ENCODE measurements at places on chromosomes 3 and 15.

- no peak for DNase-seq
These were observed 48.1 kb downstream of the SETMAR start for GRCh38 chr3:4351164-4351855.

GRCh38 chr3:60674870-60675269 is 576.4 kb downstream of the FHIT start:
- DNase-seq, result no peak

- DNase-seq, result no peak
These were observed 21.0 kb downstream of the ZNF385D start for GRCh38 chr3:21729888-21730459.

GRCh38 chr3:138360869-138361525 is 12.6 kb downstream of the MRAS start:
- DNase-seq, result no peak

- DNase-seq, result peak; percentile 6
These were observed 1.7 kb upstream of the POC1A start for GRCh38 chr3:52155912-52156311.

- no peak for DNase-seq
These were observed 1.6 kb upstream of the LRRC31 start for GRCh38 chr3:169871129-169871886.

- DNase-seq, result no peak
These were observed 18.5 kb downstream of the PLA2G4E start for GRCh38 chr15:42002333-42002732.

- no peak for DNase-seq
These were observed 27.0 kb downstream of the OPA1 start for GRCh38 chr3:193620057-193620456.

DNA sequence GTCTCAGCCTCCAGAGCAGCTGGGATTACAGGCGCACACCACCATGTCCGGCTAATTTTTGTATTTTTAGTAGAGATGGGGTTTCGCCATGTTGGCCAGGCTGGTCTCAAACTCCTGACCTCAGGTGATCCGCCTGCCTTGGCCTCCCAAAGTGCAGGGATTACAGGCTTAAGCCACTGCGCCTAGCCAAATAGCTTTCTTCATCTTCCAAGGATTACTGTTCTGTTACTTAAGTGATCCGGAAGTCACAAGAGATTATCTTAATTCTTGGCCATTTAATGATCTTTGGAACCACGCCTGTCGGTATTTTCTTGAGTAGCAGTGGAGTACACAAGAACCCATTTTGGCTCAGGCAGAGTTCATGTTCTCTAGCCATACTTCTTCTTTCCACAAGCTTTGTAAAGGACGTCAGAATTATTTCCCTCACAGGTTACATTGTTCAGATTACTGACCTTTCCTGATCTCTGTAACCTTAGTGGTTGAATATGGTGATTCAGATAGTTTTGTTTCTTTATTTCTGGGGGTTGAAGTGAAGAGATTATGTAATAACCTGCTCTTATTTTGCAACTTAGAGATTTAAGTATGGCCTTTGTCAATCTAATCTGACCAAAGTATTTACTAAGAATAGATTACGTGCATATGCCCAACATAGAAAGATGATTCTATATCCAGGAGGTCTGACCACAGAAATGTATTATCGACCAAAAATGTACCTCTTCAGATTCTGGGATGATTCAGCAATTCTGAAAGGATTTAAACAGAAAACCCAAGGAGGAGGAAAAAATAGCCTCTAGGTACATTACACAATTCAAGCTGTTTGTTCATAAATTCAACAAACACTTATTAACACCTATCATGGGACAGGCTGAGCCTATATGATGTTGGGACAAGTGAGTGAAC is 132.2 kb downstream of the GREM1 start:
- DNase-seq, result no peak

GRCh38 chr3:194231929-194232832 is 96.2 kb downstream of the HES1 start:
- DNase-seq, result no peak

DNA sequence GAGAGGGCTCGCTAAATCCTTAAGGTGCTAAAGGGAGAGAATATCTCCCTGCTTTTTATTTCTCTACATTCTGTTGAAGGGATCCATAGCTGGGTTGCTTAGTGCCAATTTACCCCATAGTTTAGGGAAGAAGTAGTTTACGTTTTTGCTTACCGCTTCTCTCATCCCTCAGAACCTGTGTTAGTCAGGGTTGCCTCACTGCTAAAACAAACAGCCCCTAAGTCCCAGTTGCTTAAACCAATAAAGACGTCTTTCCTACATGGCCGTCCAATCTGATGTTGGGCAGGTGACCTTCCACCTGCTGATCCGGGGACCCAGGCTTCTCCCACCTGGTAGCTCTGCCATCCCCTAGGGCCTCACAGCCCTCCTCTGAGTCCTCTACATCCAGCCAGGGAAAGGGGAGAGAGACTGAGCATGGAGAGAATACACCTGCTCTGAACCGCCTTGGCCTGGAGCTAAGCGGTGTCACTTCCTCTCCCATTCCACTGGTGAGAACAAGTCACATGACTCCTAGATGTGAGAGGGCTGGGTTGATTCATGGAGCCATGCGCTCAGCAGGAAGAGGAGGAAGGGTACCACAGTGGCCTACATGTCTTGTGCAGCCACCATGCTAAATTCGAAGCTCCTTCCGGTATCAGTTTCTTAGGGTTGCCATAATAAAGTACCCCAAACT is 26.3 kb downstream of the DNASE1L3 start:
- no peak for DNase-seq

DNA sequence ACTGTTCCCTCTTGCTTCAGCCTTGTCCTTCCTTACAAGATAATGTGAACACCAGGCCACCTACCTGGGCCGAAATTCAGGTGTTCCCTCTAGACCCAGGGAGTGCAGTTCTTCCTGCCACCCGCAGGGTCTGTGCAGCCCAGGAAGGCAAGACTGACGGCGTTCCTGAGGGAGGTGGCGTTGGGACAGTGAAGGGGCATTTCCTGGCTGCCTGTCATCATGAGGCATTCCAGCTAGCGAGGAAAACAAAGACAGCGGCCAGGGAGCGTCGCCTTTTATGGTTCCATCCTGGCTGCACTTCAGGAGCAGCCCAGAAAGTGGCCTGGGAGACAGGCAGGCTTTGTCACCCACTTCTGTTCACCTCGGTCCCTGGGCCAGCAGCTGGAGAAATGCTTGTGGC is 84.8 kb upstream of the WNT5A start:
- DNase-seq, result no peak

DNA sequence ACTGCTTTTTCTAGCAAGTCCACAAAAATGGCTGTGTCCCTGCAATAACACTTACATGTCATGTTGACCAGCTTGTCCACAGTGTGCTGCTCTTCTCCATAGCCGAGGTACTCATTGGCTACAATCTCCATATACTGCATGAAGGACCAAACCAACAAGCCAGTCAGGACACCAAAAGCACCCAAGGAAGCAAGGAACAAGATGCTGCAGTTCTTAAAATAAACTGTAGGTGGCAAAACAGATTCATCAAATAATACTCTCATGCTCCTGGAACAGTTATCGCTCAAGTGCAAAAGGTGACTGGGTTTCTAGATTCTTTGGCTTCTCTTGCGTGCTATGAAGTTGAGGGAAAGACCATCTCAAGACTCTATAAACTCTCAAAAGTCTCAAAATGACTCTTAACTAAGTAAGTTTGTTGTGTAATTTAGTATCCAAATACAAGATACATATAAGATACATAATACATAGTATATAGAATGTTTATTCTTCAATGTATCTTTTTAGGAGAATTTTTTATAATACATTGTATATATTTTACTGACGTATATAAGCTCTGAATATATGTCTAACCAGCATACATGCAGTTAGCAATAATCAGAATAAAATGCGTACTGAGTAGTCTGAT is 57.0 kb downstream of the NEK10 start:
- DNase-seq, result no peak

DNA sequence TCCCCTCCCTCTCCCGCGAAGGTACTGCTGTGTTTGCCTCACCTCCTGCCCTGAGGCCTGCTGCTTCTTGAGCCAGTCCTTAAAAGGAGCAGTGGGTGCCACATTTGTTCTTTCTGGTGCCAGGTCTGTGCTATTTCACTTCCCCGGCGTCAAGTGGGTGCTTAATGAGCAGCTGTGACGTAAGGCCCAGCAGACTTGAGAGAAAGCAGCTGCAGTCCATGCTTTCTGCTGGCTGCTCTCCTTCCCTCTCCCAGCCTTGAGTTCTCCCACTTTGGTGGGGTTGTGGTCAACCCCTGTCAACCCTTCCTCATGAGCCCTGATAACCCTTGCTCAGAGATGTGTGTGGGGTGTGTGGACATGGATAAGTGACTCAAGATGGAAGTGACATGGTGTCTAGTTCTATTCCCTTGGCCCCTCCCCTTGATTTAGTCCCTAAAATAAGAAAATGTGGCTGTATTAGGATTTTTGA is 6.9 kb downstream of the INAFM2 start:
- no peak for DNase-seq

DNA sequence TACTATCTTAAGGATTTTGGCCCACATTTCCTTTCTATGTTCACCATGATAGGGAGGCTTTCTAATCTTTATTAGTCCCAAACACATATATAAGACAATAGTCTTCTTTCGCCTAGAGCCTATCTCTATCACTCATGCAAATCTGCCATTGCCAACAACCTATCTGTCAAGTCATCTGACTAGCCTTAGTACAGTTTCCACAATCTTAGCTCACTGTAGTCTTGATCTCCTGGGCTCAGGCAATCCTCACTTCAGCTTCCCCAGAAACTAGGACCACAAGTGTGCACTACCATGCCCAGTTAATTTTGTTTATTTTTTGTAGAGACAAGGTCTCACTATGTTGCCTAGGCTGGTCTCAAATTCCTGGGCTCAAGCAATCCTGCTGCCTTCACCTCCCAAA is 6.9 kb downstream of the TMEM39A start:
- no peak for DNase-seq

DNA sequence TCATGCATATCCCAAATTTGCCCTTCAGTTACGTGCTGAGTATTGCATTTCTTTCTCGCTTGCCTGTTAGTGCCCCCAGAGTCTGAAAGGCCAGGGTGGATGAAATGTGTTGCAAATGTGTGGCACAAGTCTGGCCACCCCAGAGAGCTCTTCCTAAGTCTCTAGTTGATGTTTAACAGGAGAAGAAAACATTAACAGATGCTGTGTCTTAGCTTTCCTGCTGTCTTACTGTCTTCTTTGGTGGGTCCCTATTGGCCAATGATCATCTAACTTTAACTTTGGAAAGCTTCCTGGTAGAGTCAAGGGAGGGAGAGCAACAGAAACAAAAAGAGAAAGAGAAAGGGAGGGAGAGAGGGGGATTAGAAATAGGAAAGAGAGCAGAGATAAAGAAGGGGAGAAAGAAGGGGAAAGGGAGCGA is 76.7 kb upstream of the P3H2 start:
- DNase-seq, result no peak

DNA sequence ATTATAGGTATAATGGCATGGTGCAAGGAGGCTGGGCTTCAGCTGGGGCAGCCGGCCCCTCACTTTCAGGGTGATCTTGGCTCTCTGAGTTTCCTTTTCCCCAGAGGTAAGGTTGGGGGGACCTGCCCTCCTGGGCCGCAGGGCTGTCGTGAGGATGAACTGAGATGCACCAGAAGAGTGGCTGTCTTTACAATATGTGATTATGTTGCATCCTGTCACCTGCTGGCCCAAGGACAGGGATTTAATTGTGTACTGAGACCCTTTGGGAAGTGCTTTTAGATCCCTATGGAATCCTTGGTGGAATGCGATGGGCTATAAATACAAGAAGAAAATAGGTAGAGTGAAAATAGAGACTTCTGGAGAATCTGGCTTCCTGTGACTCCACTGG is 22.1 kb downstream of the ANAPC13 start:
- DNase-seq, result no peak

DNA sequence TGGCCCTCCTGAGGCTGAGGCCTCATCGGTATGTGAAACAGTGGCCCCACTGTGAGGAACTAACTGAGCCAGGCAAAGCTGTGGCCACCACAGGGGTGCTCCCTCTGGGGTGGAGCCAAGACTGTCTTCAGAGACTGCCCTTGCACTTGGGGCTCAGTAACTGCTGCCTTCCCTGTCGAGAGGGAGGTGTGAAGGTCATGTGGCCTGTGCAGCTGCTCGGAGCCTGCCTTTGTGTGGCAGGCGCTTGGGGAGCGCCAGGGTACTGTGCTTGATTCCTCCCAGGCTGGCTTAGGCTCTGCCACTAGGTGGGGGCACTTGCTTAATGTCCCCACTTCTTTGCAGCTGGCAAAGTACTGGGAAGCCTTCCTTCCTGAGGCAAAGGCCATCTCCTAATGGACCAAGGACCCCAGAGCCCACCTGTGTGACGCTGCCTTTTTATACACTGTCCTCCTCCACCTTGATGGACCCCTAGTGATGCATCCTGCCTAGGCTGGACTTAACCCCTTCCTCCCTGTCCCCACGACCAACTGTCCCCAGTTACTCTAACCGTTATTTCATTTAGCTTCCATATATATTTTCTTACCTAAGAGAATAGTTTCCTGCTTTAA is 14.2 kb upstream of the SNX22 start:
- no peak for DNase-seq

DNA sequence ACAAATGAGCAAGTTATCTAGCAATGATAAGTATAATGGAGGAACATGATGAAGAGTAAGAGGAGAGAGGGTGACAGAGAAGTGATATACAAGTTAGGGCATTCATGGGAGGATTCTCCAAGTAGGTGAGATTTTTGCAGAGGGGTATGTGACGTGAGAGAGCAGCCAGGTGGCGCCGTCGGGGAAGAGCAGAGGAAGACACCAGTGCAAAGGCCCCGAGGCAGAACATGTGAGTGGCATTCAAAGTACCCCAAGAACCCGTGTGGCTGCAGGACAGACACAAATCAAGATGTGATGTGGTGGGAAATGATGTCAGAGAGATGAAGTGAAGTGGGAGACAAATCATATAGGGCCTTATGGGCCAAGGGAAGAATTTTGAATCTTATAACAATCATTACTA is 81.8 kb upstream of the GRM7 start:
- DNase-seq, result no peak

- DNase-seq, result peak; percentile 76
These were observed 31.0 kb downstream of the FGD5 start for GRCh38 chr3:14849638-14850230.
